ENCODE measurements at places on chromosomes 2 and 18.

- no peak for DNase-seq
Measured at GRCh38 chr2:12251121-12251520, 465.6 kb upstream of the TRIB2 start.

DNA sequence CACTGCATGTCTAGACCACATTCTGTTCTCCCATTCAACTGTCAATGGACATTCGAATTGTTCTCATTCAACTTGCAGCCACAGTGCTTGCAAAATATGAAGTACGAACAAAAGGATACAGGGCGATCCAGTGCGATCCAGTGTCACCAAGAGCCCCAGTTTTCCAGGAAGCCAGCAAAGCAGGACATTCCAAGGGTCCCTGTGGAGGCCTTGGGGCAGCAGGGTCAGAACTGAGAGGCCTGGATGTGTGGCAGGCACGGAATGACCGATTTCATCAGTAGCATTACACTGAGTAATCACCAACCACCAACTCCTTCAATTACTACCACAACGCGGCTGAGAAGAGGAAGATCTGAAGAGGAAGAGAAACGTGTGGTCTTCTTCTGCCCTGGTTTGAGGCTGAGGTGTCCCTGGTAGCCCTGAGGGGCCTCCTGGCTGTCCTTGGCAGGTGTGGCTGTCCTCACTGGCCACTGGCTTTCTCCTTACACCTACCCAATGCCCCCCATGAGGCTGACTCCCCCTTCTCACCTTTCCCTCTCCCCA, 172.7 kb upstream of the FHL2 start:
- DNase-seq: no peak

GRCh38 chr2:72162574-72162973, 14.9 kb upstream of the CYP26B1 start:
- DNase-seq: no peak

GRCh38 chr2:69353360-69353759, 33.7 kb downstream of the GFPT1 start:
- DNase-seq: no peak

GRCh38 chr2:128282976-128283810, 35.5 kb downstream of the HS6ST1 start:
- no peak for DNase-seq

DNA sequence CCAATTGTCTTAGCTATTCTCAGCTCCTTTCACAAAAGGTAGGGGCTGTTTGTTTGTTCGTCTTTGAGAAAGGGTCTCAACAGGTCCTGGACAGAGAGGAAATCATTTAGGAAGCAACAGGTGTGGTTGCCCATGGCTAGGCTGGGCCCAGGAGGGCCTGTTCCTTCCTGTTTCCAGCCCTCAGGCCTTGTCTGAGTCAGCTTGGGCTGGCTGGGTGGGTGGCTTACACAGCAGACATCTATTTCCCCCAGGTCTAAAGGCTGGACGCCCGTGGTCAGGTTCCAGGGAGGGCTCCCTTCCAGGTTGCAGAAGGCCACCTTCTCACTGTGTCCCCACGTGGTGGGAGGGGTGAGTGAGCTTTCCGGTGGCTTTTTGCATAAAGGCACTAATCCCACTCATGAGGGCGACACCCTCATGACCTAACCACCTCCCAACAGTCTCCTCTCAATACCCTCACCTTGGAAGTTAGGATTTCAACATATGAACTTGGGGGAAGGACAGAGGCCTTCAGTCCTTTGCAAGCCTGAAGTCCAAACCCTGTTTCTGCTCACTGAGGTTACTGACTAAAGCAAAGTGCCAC, 45.5 kb downstream of the ARHGEF4 start:
- DNase-seq: no peak

GRCh38 chr2:241308832-241309500, 6.5 kb downstream of the HDLBP start:
- DNase-seq: no peak

- DNase-seq: no peak
Measured at GRCh38 chr2:15359716-15360531, 201.2 kb downstream of the NBAS start.

GRCh38 chr2:189633392-189633811, 27.9 kb upstream of the ASNSD1 start:
- DNase-seq: no peak

GRCh38 chr2:212723226-212723625, 184.6 kb upstream of the ERBB4 start:
- DNase-seq: no peak
